ENCODE measurements at places on chromosomes 11 and 22. TPM values are rescaled to one million over a fixed set of nuclear protein-coding genes. Genes with fewer than 3 reads are reported as not detected.

The CCS gene
- total RNA-seq = 41.4 TPM

GRCh38 chr11:46072172-46072964 lies 48.9 kb downstream of the PHF21A start:
- no peak for DNase-seq

DNA sequence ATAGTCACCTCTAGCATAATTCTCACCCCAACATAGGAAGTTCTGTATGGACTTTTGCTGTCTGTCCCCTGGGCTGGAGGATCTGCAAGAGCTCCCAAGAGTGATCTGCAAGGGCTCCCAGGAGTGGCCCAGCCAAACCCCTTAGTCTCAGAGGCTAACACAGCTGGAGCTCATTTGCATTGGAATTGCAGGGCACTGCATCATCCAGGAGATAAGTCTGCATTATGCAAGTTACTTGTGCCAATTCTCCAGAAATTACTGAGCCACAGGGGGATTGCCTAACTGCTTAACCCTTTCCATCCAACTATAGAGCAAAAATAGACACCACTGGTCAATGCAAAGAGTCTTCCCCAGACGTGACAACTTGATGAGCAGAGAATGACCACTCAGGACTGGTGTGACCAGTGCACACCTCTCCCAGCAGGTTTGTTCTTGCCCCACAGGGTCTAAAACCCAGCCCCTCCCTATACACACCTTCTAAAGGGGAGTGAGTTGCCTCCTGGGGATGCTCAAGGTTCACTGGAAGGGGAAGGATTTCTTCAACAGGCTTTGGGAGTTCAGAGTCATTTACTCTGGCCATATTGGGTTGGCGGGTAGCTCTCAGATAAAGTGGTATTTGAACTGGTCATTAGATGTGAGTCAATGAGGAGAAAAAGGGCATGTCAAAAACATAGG lies 38.4 kb downstream of the POU2AF3 start:
- no peak for DNase-seq

GRCh38 chr11:37632748-37633147 lies 1034.7 kb upstream of the RAG2 start:
- DNase-seq = no peak
